ENCODE measurements at places on chromosomes 12 and 14.

GRCh38 chr14:93023039-93023438 is 92.7 kb downstream of the ITPK1 start:
- no peak for DNase-seq

DNA sequence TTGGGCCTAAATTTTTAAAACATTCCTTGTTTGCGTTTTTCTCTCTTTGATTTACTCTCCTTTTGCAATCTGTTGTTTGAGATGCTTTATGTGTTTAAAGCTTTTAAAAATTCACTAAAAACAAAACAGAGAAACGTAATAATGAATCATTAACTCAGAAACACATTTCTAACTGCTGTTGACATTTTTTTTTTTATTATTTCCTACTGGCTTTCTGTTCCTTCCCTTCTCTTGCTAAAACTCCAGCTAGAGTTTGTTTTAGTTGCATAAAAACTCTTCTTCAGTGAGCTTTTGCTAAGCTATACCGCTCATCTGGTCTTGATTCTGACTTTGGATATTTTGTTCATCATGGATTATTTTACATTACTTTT is 29.0 kb upstream of the SRGAP1 start:
- no peak for DNase-seq

DNA sequence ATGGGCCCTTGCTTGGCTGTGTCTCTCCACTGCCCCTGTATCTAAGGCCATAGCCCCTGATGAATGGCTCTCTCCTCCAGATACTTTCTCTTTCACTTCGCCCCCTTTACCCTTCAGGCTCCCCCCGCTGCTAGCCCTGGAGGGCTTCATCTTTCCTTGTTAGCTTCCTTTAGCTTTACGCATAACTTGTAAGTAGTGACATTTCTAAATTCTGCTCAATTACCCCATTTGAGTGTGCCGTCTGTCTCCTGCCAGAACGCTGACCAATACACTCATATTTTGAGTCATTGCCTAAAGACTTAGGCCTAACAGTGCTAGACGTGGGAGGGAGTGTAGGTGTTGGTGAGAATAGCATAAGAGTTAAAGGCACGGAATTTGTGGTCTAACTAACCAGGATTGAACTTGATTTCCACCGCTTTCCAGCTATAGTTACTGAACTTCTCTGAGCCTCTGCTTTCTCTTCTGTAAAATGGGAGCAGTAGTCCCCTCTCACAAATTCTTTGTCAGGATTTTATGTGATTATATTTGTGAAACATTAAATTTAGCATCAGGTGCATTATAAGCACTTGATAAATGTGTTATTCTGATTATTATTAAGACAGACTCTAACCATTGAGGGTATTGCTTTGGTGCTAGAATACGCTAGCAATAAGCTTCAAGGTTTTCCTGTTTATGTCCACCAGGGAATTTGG is 129.3 kb downstream of the ZFP36L1 start:
- DNase-seq, result no peak

DNA sequence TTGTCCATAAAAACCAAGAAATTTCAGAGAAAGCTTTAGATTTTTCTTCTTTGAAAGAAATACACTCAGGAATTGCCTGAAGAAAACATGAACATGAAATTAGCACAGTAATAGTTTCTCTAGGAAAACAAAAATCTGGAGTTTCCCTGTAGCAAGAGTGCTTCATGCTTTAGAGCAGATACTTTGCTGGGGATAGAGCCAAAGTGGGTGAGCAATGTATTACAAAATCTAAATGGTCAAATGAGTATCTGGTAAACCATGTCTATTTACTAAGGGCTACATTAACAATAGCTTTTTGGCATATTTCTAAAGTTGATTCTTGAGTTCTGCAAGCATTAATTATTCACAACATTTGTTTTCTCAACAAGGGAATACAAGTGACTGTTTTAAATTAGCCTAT is 26.2 kb downstream of the AVPR1A start:
- DNase-seq, result no peak

DNA sequence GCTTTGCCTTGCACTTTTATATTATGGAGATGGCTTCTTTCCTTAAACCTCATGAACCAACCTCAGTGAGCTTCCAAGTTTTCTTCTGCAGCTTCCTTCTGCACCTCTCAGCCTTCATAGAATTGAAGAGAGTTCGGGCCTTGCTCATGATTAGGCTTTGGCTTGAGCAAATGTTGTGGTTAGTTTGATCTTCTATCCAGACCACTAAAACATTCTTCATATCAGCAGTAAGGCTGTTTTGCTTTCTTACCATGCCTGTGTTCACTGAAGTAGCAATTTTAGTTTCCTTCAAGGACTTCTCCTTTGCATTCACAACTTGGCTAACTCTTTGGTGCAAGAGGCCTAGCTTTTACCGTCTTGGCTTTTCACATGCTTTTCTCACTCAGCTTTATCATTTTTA is 125.4 kb downstream of the SNAPC1 start:
- no peak for DNase-seq
